ENCODE measurements at places on chromosomes 1 and 21. TPM values are rescaled to one million over a fixed set of nuclear protein-coding genes. Genes with fewer than 3 reads are reported as not detected.
A peak's percentile ranks its signal among the peaks of the same experiment; 100 is the strongest.

NME7 gene
- 20.7 TPM for total RNA-seq

ZBTB8A gene
- total RNA-seq = 8.9 TPM

RUNX3 gene
- total RNA-seq = 0.02 TPM

ADORA1 gene
- total RNA-seq = 60.9 TPM

DNA sequence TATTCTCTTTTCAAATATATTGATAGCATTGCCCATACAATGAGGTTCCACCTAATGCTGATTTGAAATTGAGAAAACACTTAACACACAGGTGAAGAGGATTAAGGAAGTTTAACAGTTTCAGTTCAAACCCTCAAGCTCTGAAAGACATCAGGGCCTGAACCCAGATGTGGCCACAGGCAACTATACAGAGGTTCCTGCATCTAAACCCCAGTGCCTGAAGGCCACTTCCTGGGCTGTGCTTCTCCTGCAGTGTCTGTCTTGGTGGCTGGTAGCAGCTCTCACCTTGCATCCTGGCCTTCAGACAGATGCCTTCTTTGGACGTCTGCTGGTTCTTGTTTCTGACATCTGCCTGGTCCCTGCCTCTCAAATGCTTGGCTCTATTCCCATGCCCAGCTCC lies 25.1 kb upstream of the NGF start:
- no peak overlapping the region for H3K27ac ChIP-seq
- DNase-seq = no peak
- H3K27me3 ChIP-seq = no peaks in the 10 kb centered on the region

GRCh38 chr1:115982400-115982799 lies 6.1 kb downstream of the SLC22A15 start:
- no peaks in the 10 kb centered on the region for H3K27me3 ChIP-seq
- H3K36me3 ChIP-seq = no peaks in the 10 kb centered on the region
- H3K4me1 ChIP-seq = no peaks in the 10 kb centered on the region
- H3K4me3 ChIP-seq = no peak overlapping the region

DNA sequence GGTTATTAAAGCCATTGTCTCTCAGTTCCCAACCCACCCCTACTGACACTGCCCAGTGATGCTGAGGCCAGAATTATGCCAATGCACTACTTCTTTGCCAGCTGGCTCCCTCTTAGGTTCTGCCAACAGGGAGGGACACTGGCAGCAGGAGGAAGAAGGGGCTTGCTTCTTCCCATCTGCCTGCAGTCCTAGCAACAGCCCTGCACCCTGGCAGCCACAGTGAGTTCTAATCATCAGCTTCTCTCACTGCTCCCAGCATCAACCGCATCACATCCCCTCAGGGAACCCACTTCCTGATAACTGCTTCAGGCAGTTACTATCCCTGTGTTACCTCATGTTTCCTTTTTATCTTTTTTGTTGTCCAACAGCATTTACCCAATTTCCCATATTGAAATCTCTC lies 86.2 kb downstream of the UBR4 start:
- H3K27ac ChIP-seq = no peak overlapping the region
- peaks cover 99% of the 10 kb centered on the region for H3K36me3 ChIP-seq
- no peaks in the 10 kb centered on the region for H3K4me1 ChIP-seq
- DNase-seq = no peak
- H3K4me3 ChIP-seq = no peak overlapping the region
- no peaks in the 10 kb centered on the region for H3K27me3 ChIP-seq

DNA sequence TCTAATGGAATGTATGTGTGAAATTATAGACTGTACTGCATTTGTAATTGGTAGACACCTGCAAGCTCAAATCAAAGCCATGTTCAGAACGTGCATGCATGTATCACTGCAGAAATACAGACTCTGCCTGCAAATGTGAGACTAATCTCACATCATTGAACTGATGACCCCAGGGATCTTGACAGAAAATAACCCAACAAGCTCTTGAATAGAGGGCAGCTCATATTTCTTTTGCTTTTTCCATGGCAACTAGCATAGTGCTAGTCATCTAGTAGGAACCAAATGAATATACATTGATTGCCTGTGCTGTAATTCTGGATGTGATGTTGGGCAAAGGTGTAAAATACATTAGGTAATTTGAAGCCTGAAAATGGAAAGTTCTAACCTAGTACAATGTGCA lies 62.4 kb downstream of the PTPRC start:
- H3K4me1 ChIP-seq = no peaks in the 10 kb centered on the region
- no peaks in the 10 kb centered on the region for H3K36me3 ChIP-seq
- H3K27ac ChIP-seq = no peak overlapping the region
- no peak overlapping the region for H3K4me3 ChIP-seq

DNA sequence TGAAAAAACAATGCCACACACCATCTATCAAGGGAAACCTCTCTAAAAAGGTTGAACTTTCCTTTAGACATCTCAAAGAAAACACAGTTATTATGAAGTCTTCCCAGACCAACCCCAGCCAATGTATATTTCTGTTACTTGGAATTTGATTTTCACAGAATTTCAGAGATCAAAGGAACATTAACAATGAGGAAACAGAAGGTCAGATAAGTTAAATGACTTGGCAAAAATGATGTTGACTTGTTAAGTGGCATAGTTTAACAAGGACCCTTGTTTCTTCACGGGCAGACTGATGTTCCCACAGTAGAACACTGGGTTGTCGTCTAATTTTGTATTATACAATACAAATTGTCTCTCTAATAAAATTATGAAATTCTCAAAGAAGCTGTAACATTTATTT lies 29.0 kb downstream of the NME7 start:
- no peak overlapping the region for H3K4me3 ChIP-seq
- DNase-seq = no peak
- H3K27me3 ChIP-seq = no peaks in the 10 kb centered on the region
- H3K4me1 ChIP-seq = no peaks in the 10 kb centered on the region
- H3K27ac ChIP-seq = no peak overlapping the region

DNA sequence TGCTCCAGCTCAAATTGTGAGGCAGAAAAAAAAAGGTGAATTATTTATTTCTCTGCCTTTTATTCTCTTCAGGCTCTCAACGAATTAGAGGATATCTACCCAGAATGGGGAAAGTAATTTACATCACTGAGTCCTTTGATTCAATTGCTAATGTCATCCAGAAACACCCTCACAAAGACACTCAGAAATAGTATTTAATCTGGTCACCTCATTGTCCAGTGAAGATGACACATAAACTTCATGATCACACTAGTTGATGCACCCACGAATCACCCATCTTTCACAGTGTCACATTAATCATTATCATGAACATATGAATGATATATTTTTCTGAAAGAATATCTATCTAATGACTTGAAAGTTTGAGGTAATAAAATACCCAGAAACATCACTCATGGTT lies 868.5 kb downstream of the BRINP3 start:
- H3K27me3 ChIP-seq = no peaks in the 10 kb centered on the region
- H3K4me3 ChIP-seq = no peak overlapping the region
- H3K27ac ChIP-seq = no peak overlapping the region

GRCh38 chr1:225735252-225736149 lies 42.1 kb upstream of the SRP9 start:
- DNase-seq = peak; percentile 70
- H3K27ac ChIP-seq = no peak overlapping the region
- H3K4me1 ChIP-seq = peaks cover 22% of the 10 kb centered on the region

DNA sequence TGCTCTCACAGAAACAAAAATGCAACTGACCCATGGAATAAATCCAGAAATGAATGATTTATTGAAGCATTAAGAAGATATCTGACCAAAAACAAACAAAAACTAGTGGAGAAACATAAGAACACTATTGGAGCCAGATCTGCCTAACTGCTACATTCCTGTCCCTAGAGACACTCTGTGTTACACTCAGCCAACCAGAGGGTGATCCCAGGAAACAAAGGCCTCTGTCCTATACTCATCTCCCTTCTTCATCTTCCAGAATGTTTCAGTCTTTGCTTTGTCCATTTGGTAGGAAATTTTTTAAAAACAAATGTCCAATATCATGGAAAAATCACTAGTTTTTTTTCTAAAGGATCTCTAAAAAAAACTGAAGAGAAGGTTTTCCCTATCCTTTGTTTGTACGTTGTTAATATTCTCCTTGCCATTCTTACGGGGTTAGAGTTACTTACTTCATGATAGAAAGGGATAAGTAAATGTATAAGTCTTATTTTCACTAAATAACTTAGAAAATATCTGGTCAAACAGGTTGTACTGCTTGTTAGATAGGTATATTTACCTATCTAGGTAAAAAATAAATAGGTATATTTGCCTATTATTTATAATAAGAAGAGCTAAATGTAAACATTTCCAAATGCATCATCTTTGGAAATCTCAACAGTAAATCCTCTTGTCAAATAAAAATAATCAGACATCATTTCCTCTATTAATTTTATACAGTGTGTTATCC lies 59.1 kb downstream of the NME7 start:
- H3K4me1 ChIP-seq = peaks cover 26% of the 10 kb centered on the region
- no peak overlapping the region for H3K4me3 ChIP-seq
- H3K27me3 ChIP-seq = no peaks in the 10 kb centered on the region
- H3K36me3 ChIP-seq = no peaks in the 10 kb centered on the region
- DNase-seq = no peak

GRCh38 chr1:206699626-206700025 lies 14.9 kb downstream of the MAPKAPK2 start:
- peaks cover 42% of the 10 kb centered on the region for H3K4me1 ChIP-seq
- H3K36me3 ChIP-seq = peaks cover 14% of the 10 kb centered on the region
- no peaks in the 10 kb centered on the region for H3K27me3 ChIP-seq

- no peak for DNase-seq
- H3K36me3 ChIP-seq = no peaks in the 10 kb centered on the region
- no peak overlapping the region for H3K4me3 ChIP-seq
- peaks cover 10% of the 10 kb centered on the region for H3K4me1 ChIP-seq
These were observed 61.2 kb downstream of the SYT6 start for GRCh38 chr1:114092186-114093062.

DNA sequence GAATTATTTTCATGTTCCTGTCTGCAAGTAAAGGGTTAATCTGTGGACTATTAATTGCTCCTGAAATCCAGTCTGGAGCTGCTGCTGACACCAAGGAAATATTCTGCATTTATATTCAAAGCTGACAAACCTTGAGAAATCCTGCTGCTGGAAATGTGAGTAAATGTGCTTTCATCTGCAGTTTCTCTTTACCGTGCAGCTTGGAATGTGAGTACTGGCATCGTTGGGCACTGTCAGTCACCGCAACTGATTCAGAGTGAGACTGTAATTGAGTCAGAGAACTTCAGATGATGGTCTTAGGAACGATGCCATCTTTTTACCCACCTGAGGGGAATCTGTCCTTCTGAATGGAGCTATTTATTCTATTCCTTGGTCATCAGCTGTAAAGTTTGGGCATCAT lies 420.6 kb downstream of the SIPA1L2 start:
- no peak for DNase-seq
- no peak overlapping the region for H3K27ac ChIP-seq
- H3K27me3 ChIP-seq = 0 out of 2 replicates have a peak, but pooled peaks cover 4% of the 10 kb centered on the region
- H3K4me1 ChIP-seq = no peaks in the 10 kb centered on the region
- H3K4me3 ChIP-seq = no peak overlapping the region
- no peaks in the 10 kb centered on the region for H3K36me3 ChIP-seq

- H3K4me1 ChIP-seq = peaks cover 21% of the 10 kb centered on the region
- no peak overlapping the region for H3K27ac ChIP-seq
- H3K4me3 ChIP-seq = no peak overlapping the region
- DNase-seq = no peak
- no peaks in the 10 kb centered on the region for H3K27me3 ChIP-seq
These were observed 61.4 kb upstream of the TARBP1 start for GRCh38 chr1:234540404-234540762.

DNA sequence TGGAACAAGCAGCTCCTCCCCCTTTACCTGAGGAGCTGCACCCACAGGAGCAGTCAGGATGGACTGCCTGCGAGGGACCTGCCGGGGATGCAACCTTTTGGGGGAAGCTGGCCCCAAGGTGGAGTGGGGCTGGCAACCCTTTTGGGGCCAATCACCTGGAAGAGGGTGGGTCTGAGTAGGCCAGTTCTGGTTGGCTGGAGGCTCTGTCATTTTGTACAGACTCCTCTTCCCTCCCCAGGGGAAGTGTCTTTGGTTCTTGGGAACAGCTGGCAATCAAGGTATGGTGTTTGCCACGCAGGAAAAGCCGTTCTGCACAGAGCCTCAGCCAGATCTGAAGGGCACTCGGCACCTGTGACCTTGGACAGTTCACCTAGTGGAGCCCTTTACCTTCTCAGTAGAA lies 280 bp upstream of the A3GALT2 start:
- no peak overlapping the region for H3K4me3 ChIP-seq
- peaks cover 35% of the 10 kb centered on the region for H3K36me3 ChIP-seq
- H3K4me1 ChIP-seq = no peaks in the 10 kb centered on the region
- no peak for DNase-seq
- H3K27ac ChIP-seq = no peak overlapping the region
- H3K27me3 ChIP-seq = no peaks in the 10 kb centered on the region

- no peaks in the 10 kb centered on the region for H3K4me1 ChIP-seq
- H3K27ac ChIP-seq = no peak overlapping the region
- H3K27me3 ChIP-seq = no peaks in the 10 kb centered on the region
- H3K4me3 ChIP-seq = no peak overlapping the region
These were observed 45.4 kb downstream of the C1orf185 start for GRCh38 chr1:51147394-51147793.

GRCh38 chr1:197441999-197442414 lies 174.0 kb downstream of the CRB1 start:
- H3K27me3 ChIP-seq = no peaks in the 10 kb centered on the region
- H3K4me1 ChIP-seq = no peaks in the 10 kb centered on the region
- no peak for DNase-seq
- no peak overlapping the region for H3K4me3 ChIP-seq
- H3K36me3 ChIP-seq = no peaks in the 10 kb centered on the region

DNA sequence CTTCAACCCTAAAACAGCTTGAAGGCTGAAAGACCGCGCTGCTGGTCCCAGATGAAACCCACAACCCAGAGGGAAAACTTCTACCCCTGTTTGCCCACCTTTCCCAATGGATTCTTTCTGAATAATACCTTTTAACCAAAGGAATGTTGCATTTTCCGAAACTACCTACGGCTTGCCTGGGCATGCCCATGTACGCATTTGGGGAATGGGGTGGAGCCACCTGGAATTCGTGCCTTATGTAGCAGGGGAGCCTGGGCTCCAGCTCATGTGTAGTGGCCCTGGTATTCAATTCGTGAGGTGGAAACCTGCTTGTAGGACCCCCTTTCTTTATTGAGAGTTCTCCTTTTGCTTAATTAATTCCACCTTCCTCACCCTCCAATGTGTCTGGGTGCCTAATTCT lies 256.6 kb upstream of the RGS18 start:
- no peak overlapping the region for H3K27ac ChIP-seq
- no peak overlapping the region for H3K4me3 ChIP-seq
- no peaks in the 10 kb centered on the region for H3K27me3 ChIP-seq
- H3K4me1 ChIP-seq = no peaks in the 10 kb centered on the region

All from SJCRH30 (cell line).